ENCODE measurements at places on chromosomes 5 and 9.

DNA sequence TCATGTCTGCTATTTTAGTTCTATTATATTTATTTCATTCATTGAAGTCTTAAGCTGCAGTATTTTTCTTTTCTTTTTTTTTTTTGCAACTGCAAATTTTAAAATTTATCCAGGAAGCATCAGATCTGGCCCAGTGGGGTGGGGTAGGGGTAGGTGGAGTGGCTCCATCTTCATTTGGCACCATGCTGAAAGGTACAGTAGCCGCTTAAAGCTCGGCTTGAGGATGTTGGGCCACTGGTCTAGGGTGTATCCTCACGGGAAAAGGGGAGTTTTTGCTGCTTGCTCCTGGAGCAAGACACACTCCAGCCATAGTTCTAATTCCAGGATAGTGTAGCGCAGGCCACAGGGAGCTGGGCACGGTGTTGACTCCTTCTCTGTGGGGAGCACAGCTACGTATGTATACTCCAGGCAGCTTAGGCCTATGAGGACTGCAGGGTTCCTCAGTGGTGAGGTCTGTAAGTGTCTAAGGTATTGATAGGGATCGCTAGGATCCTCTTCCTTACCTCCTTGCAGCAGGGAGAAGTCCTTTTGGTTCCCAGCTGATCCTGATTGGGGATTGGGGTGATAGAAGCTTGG lies 22.7 kb downstream of the RCL1 start:
- DNase-seq, result no peak

- no peak for DNase-seq
Measured at GRCh38 chr9:114017741-114018715, 60.1 kb downstream of the AMBP start.

- no peak for DNase-seq
Measured at GRCh38 chr5:111252799-111253545, 28.8 kb downstream of the CAMK4 start.

GRCh38 chr9:96327694-96328352 lies 25.8 kb upstream of the HSD17B3 start:
- peak; percentile 71 for DNase-seq

GRCh38 chr9:6889868-6890267 lies 132.1 kb downstream of the KDM4C start:
- DNase-seq, result no peak

- no peak for DNase-seq
Measured at GRCh38 chr9:3689555-3689954, 163.8 kb upstream of the RFX3 start.

GRCh38 chr9:76800901-76801300 lies 36.7 kb downstream of the PCA3 start:
- DNase-seq, result no peak

GRCh38 chr5:172841-173251 lies 18.4 kb upstream of the LRRC14B start:
- no peak for DNase-seq

- DNase-seq, result peak; percentile 94
Measured at GRCh38 chr9:115204904-115205453, 87.0 kb upstream of the TNC start.

- DNase-seq, result no peak
Measured at GRCh38 chr5:149054416-149054815, 8.4 kb downstream of the SH3TC2 start.

DNA sequence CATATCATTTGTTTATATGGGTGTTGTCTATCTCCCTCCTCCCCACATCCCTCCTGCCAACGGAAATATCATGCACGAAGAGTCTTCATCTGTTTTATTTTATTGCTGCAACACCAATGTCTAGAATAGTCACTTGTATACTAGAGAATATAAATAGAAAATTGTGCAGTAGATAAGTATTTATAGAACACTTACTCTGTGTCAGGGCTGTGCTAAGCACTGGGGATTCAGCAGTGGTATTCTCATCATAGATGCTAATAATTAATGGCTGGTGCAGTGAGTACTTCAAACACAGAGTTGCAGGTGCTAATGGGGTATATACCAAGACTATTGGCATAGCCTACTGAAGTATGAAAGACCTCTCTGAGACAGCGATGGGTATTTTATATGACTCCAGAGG lies 353.5 kb upstream of the CDH6 start:
- no peak for DNase-seq

- no peak for DNase-seq
Measured at GRCh38 chr5:31626156-31626555, 12.8 kb upstream of the PDZD2 start.

GRCh38 chr5:168808051-168808616 lies 229.0 kb upstream of the PANK3 start:
- DNase-seq, result no peak

- peak; percentile 58 for DNase-seq
Measured at GRCh38 chr9:113511856-113512761, 48.6 kb downstream of the RGS3 start.

GRCh38 chr5:60843936-60844905 lies at the start of gene ELOVL7:
Gene ELOVL7, minus strand, starts transcription at chr5:60844269. Its CDS starts 56,872 bp downstream, at chr5:60787397.
- peak; percentile 76 for DNase-seq

GRCh38 chr9:2269778-2270177 lies 254.6 kb downstream of the SMARCA2 start:
- DNase-seq, result no peak

DNA sequence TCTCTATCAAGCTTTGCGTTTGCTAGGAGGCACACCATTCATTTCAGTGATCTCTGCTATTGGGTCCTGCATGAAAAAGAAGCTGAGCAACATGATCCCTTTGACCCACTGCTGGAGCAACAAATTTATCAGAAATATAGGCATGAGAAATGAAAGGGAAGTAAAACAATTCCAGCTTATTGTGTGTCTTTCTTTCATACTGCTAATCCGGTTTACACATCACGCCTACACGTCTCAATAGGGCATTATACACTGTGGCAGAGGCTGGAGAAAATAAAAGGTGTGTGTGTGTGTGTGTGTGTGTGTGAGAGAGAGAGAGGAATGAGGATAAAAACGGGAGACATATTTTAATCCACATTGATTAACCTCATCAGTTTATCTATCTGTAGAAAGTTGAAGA lies 2.4 kb downstream of the PTCH1 start:
- no peak for DNase-seq

DNA sequence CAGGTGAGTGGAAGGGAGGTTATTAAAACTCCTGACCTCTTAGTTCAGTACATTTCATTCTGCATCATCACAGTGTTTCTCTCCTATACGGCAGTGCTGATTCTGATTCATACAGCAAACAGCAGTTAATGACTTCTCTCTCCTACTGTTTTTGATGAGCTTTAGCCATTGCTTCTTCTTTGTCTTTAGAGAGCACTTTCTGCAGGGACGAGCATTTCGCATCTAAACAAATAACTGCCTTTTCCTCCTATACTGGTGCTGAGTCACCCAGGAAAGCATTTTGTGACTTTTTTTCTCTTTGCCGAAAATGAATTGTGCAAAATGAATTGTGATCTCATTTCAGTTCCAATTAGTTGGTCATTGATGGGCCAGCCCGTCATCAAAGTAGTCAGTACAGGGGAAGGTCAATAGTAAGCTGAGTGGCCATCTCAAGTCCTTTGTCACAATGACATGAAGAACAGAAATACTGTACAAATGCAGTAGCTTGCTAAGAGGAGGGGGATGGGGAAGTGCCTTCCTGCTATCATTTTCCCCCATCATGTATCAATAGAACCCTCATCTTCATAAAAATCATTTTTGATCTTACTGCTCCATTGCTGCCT lies 98.5 kb downstream of the INSYN2B start:
- no peak for DNase-seq

- no peak for DNase-seq
Measured at GRCh38 chr9:120592210-120592609, 12.2 kb upstream of the CDK5RAP2 start.

GRCh38 chr5:146816775-146817387 lies 61.7 kb downstream of the PPP2R2B start:
- DNase-seq, result no peak

DNA sequence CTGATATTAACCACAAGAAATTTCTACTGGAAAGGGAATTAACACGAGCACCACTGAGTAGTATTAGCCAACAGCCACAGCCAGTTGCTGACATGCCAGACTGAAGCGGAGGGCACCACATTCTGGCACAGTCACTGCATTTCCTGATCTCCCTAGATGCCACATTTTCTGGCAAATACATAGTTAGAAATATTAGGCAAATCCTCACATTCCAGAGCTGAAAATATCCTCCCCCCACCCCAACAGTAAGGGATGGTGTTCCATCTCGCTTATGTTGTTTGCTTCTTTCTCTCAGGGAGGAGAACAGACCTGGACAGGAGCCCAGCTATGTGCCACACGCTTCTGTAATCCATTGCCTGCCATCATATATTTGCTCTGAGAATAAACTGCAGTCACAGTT lies 32.8 kb upstream of the MCTP1 start:
- DNase-seq, result no peak

GRCh38 chr5:181189962-181190710 lies 14.9 kb downstream of the TRIM7 start:
- peak; percentile 31 for DNase-seq

- no peak for DNase-seq
Measured at GRCh38 chr5:39228596-39228995, 9.2 kb upstream of the FYB1 start.

DNA sequence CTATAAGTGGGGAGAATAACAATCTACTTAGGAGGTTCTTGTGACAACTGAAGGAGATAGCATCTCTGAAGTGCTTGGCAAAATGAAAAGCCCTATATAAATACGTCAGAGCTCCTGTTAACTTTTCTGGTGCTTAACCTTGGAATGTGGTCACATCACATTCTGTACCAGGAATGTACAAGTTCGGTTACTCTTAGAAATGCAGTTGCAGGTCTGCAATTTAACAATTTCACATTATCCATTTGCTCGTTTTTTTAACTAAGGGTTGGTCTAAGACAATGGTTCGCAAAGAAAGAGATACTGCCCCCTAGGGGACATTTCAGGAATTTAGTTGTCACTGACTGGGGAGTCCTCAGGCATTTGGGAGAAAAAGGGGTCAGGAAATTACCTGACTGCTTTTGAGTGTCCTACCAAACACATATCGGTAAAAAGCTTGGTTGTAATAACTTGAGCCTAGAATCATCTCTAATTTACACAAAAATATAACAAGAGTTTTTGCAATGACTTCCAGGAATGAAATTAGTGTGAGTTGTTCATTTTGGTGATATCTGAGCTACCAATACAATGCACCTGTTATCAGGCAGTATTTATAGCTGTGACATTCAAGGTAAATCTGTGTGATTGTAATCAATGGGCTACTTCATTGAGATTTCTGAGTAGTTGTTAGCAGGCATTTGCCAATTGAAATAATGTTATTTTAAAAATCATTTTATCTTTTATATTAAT lies 5.4 kb upstream of the HBEGF start:
- DNase-seq, result peak; percentile 81

Measured in mesenchymal stem cell (in vitro differentiated cells and primary cell).